ENCODE measurements at places on chromosomes 7 and 10.

GRCh38 chr10:130740166-130740565 lies 571.4 kb downstream of the TCERG1L start:
- DNase-seq: no peak

DNA sequence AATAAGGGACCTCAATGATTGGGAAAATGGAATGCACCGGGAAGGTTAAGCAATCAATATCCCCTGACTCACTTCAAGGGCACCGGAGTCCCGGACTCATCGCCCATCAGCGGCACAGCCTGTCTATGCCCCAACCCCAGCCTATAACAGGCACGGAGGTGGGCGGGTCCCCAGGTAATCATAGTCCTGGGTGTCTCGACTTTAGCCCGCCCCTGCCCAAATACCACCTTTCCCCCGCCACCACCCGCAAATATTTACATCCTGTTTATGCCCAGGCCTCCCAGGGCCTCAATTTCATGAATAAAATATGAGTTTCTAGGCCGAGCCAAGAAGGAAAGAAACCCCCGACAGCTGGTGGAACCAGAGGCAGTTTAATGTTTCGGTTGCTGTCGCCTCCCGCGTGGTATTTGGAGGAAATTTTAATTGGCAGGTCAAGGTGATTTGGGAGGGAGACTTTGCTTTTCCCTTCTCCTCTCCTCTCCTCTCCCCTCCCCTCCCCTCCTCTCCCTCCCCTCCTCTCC lies 15.6 kb upstream of the RFC2 start:
- peak; percentile 71 for DNase-seq

GRCh38 chr7:47221826-47222225 lies 360.1 kb downstream of the TNS3 start:
- DNase-seq: no peak

- DNase-seq: no peak
Observed at GRCh38 chr10:88949912-88950837, 2.4 kb downstream of the ACTA2 start.

DNA sequence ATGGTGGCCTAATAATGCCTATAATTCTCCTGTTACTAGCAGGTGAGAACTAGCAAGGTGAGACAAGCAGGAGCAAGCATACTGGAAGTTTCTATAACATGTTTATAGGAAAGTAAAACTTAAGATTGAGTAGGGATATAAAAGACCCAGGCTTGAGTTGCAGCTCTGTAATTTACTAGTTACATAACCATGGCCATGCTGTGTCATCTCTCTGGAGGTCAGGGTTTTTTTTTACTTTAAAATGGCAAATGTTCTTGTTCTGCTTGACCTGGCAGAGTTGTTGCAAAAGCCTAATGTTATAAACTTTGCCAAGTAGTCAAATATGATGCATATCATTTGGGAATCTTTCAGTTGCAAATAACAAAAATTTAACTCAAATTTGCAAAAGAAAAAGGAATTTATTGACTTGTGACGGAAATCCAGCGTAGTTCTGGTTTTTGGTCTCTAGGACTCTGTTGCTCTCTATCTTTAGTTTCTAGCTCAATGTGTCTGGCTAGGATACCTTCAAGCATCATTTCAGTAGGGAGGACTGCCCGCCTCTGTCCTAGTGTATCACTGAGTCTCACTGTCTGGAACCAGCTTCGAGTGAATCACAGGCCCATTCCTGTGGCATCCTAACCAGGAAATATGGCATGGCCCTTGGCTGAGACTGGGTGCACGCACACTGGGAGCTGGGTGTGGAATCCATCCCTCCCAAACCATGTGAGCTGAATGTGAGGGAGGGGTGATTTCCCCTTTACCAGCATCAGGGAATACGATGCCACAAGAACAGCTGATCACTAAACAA lies 67.9 kb downstream of the ADAM22 start:
- no peak for DNase-seq

Data from head of caudate nucleus (tissue), 42 donors.